ENCODE measurements at places on chromosomes 12 and 14.

DNA sequence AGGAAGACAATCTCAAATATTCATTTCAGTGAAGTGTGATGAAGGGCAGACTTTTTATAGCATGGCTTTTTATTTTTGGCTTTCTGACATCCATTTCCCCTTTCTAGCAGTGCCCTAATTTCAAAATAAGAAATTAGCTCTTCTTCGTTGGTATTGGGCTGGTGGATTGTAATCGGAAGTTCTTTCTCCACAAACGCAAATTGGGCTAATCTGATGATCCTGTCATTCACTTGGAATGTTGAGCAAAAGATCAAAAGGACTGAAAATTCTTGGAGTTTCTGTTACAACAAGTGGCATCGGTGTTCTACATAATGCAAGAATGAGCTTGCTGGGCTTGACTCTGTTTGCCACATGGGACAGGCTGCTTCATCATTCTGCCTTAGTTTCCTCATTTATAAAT, 1182.8 kb downstream of the FLRT2 start:
- DNase-seq: no peak

- peak; percentile 91 for DNase-seq
Measured at GRCh38 chr12:124359671-124360581, 65.0 kb downstream of the RFLNA start.

DNA sequence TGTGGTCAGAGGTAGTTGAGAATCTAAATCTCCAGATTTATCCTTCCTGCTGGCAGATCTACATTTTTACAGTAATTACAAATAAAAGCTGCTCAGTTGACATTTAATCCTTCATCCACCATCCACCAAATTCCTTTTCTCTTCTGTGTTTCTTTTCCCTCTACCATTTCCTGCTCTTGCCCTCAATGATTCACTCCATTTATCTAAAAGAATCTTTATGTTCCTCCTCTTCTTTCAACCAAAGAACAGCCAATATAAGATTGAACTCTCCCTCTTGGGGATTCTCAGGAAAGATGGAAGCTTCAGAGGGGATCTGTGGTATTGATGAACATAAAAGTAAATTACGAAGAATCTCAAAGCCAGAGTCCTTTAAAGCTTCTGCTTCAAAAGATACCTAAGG, 4.4 kb downstream of the MAP4K5 start:
- no peak for DNase-seq

GRCh38 chr12:92581604-92582003, 121.2 kb upstream of the PLEKHG7 start:
- DNase-seq: peak; percentile 38

DNA sequence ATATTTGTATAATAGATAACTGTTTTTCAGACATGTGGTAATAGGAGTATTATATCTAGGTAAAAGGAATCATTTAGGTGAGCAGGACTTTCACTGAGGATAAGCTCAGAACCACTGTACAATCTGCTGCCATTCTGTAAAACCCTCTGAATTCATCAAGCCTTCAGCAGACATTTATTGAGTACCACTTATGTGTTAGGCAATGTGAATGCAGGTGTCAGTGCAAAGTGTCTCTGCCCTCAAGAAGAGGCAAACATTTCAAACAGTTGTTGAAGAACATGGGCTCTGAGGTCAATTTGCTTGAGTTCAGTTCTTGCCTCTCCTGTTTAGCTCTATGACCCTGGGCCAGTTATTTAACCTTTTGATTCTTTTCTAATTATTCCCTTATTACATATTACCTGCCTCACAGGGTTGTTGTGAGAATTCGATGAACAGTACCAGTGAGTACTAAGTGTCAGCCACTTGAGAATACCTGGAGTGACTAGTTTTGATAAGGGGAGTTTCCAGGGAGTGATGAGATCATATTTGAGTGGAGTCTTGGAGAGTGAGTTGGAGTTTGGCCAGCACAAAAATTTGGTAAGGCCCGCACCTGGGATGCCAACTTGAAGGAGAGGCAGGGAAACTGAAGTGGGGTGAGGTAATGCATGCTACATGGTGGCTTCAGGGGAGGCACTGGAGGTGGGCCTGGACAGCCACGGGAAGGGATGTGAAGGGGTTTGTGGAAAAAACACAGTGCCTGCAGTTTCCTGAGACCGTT, 33.7 kb downstream of the RASSF8 start:
- no peak for DNase-seq

DNA sequence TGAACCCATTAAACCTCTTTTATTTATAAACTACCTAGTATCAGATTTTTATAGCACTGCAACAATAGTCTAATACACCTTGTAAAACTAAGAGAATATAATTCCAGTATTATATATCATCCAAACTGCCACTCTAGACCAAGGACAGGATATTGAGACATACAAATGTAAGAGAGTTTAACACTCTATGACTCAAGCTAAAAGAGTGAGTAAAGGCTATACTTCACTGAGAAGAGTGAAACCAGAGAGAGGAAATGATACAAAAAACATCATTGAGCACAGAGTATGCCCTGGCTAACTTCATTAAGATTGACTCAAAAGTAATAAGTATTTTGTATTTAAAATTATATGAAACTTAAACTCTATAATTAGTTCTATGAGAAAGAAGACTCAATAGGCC, 1951.9 kb upstream of the SEL1L start:
- no peak for DNase-seq

DNA sequence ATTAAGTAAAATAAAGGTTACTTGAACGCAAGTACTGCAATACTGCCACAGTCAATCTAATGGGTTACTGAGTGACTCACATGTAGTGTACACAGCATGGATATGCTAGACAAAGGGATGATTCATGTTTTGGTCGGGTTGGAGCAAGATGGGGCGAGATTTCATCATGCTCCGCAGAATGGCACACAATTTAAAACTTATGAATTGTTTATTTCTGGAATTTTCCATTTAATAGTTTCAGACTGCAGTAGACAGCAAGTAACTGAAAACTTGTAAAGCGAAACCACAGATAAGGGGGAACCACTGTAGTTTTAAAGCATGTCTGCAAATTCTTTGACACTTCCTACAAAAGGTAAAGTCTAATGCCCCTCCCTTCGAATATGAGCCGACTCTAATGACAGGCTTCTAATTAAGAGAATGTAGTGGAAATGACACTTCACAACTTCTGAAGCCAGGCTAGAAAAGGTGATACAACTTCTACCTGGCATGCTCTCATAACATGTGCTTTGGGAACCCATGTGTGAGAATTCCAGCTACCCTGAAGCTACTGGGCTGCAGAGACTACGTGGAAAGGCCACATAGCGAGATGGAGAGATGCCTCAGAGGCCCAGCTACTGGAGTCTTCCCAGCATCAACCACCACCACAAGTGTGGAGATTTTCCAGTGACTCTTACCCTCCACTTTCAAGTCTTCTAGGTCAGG, 13.9 kb upstream of the TCP11L2 start:
- DNase-seq: no peak

GRCh38 chr14:103890821-103891666, 37.2 kb upstream of the TDRD9 start:
- DNase-seq: peak; percentile 18

GRCh38 chr14:104794631-104794992, 936 bp downstream of the AKT1 start:
- DNase-seq: no peak

- no peak for DNase-seq
Measured at GRCh38 chr14:83425138-83425537, 1891.5 kb upstream of the SEL1L start.

GRCh38 chr14:41549282-41549681, 57.4 kb upstream of the LRFN5 start:
- DNase-seq: no peak

DNA sequence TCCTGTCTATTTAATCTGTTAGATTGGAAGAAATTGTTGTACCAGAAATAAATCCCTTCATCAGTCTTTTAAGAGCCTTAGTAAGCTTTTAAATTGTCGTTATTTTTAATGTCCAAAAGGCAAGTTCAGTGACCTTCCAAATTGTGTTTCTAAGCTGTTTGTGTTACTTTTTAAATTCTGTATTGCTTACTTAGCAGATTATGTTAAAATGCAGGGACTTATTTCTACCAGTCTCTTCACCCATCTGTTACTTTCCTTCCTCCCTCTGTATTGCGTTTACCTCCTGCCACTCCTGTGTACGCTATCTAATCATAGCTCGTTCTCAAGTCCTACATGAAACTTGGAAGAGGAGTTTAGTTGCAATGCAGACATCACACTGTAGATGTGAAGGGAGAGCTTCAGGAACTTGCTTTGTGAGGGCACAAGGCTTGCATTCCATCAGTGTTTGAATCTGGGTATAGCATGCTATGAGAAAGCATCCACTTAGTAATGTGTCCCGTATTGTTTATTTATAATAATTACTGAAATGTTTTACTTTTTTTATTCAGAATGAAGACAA, 406.5 kb upstream of the RGS6 start:
- no peak for DNase-seq

GRCh38 chr14:50045039-50045711, 71.2 kb downstream of the VCPKMT start:
- DNase-seq: no peak

- DNase-seq: peak; percentile 12
Measured at GRCh38 chr14:76456200-76456599, 80.3 kb downstream of the ESRRB start.

- DNase-seq: no peak
Measured at GRCh38 chr14:30908826-30909225, 34.5 kb downstream of the COCH start.

DNA sequence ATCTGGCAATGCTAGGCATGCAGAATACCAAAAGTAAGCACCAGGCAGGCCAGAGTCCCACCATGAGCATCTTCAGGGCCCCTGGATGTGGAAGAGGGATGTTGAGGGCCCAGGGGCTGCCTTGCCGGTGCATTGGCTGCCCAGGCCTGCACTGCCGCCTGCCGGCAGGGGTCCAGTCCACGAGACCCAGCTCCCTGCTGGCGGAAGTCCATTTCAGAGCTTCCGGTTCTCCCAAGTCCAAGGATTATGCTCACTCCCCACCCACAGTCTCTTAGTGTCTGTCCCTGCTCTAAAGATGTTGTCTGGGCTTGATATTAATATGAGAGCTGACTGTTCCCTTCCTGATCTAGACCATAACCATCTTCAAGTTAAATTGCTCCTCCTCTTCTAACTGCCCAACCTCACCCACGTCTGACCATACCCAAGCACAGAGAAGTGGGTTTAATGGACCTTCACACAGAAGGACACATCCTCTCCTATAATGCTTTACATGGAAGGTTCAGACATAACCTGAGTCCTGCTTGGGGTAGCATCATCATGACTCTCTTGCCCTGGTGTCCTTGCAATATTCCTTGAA, 117.4 kb downstream of the DAD1 start:
- no peak for DNase-seq

DNA sequence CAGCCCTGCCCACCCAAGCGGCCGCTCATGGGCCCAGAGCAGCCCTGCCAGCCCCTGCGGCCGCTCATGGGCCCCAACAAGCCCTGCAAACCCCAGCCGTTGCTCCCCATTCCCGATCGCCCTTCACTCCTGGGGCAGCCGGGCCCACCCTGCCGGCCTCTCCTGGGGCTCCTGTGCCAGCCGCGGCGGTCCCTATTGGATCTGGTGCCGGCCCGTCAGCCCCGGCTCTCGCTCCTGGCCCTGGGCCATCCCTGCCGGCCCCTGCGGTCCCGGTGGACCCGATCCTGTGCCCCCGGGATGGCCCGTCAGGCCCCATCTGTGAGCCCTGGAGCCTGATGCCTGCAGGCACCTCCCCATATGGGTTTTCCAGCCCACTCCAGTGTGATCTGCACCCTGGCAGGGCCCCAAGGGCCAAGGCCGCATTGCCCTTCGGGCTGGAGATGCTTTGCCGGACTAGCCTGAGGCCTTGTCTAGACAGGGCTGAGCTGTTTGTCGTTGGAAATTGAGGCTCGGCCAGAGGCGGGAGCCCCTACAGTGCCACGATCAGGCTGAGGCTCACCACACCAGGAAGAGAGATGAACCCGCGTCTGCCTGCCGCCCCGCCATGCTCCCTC, 20.3 kb downstream of the FBRSL1 start:
- peak; percentile 51 for DNase-seq

DNA sequence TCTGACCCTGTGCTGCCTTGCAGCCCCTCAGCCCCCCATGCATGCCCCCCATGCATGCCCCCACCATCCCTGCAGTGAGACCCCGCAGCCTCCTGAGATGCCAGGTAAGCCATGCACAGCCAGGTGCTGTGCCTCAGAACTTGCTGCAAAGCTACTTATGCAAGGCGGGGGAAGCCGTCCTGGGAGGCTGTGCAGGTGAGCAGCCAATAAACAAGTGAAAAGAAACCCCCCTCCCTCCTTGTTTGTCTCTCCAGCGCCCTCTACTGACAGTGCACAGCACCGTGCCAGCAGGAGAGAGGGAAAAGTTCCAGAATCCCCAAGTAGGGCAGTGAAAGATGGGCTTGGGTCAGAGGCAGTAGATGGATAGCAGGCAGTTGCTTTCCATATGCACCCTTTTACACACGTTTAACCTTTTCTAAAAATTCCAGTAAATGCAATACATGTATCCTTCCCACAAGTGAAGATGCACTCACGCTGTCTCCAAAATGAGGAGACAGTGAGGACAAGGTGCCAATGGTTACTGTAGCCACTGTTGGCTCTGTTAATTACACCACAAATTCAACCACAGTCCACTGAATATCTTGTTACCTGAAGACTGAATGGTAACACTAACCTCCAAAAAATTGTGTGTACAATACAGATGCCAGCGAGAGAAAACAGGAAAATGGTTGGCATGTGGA, 18.0 kb downstream of the TNFAIP2 start:
- peak; percentile 34 for DNase-seq

GRCh38 chr14:71597955-71598660, 334.1 kb upstream of the RGS6 start:
- no peak for DNase-seq

DNA sequence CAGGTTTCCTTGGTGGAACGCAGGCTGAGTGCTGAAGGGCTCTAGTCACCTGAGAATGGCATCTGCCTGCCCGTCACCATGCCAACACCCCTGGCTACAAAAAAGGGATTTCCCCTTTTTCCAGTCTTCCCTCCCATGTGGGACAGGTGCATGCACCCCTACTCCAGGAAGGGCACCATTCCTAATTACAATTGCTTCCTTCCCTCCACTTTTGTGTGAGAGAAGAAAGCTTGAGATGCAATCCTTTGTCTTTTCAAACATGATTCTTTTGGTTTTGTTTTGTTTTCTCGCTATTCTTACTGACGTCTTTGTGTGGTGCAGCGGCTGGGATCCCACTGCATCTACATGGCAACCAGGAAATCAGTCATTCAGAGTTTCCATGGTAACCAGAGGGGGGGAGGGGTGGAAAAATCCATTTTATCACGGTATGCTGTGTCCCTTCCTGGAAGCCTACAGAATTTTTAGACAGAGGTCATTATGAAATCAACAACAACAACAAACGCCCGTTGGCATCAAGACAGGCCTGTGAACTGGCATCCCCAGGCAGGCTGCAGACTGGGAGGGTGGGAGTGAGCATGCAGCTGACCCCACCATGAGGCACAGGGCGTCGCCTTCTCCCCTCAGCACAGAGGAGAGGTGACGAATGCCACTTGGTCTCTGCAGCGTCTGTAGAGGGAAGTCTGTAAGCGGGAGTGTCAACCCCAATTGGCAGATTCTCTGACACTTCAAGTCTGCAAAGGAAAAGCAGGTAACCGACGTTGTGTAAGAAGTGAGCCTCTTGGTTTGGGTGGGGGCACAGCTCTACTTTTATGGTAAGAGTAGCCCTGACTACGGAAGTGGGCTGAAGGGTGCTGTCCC, 13.6 kb upstream of the GNG2 start:
- DNase-seq: peak; percentile 53

GRCh38 chr12:126389220-126389841, 1324.1 kb downstream of the AACS start:
- no peak for DNase-seq

Measured in G401 (cell line).